ENCODE measurements at places on chromosomes 7 and 10. TPM values are rescaled to one million over a fixed set of nuclear protein-coding genes. Genes with fewer than 3 reads are reported as not detected.
A peak's percentile ranks its signal among the peaks of the same experiment; 100 is the strongest.

Gene C10orf62
- total RNA-seq: not detected

Gene HOXA9
- 30.3 TPM for total RNA-seq

Gene TAS2R16
- total RNA-seq: not detected

Gene XRCC2
- 0.07 TPM for total RNA-seq

Gene TMEM229A
- not detected for total RNA-seq

Gene OR2A1
- not detected for total RNA-seq

Gene PNLIPRP1
- total RNA-seq: not detected

Gene CLRN3
- total RNA-seq: 0.27 TPM

Gene CLEC5A
- not detected for total RNA-seq

GRCh38 chr7:142784096-142784495, 13.3 kb downstream of the PRSS2 start:
- DNase-seq: no peak

DNA sequence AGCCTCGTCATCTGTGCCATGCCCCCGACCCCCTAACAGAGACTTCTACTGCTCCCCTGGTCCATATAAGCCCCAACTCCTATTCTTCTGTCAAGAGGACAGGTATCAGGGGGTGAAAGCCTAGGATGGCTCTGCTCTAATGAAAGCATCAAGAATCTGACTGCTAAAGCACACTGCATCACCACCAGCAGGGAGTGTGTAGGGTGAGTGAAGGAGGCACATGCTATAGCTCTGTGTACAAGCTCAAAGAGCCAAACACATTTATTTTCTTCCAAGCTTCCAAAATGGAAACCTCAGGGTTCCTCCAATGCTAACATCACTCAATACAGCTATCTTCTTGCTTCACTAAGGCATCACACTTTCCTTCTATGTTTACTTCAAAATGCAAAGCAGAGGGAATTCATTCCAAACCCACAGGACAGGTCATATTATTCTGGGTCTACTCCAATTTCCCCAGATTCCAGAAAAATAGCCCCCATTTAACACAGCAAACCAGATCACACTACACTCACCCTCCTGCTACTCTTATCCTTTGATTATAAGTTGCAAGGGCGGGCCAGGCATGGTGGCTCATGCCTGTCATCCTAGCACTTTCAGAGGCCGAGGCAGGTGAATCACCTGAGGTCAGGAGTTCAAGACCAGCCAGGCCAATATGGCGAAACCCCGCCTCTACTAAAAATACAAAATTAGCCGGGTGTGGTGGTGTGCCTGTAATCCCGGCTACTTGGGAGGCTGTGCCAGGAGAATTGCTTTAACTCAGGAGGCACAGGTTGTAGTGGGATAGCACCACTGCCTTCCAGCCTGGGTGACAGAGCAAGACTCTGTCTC, 36.6 kb downstream of the RHEB start:
- no peak for DNase-seq

DNA sequence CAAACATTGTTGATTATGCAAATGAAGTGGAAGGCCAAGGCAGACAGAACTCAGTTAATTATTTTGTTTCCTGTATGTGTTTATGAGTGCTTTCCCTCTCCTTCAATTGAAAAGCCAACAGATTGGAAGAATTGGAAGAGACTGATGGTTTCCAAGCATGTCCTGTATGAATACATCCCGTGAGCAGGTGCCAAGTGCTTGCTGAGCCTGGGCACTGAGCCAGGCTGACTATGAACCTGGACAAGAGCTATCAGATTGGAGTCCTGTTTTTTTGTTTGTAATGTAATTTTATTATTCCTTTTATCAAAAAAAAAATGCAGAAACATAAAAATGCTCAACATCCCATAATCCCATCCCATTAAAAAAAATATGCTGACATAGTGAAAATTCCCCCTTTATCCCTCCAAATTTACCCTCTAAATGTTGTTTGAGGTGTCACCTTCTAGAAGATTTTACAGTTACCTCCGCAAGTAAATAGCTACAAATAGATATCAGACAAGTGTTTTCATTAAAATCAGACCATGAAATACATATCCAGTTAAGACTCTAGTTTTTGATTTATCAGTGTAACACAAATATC, 449.5 kb downstream of the GRID1 start:
- no peak for DNase-seq

GRCh38 chr7:320297-320696, 30.3 kb downstream of the FOXL3 start:
- no peak for DNase-seq

GRCh38 chr10:114402871-114403540, 1.3 kb downstream of the AFAP1L2 start:
- DNase-seq: no peak

DNA sequence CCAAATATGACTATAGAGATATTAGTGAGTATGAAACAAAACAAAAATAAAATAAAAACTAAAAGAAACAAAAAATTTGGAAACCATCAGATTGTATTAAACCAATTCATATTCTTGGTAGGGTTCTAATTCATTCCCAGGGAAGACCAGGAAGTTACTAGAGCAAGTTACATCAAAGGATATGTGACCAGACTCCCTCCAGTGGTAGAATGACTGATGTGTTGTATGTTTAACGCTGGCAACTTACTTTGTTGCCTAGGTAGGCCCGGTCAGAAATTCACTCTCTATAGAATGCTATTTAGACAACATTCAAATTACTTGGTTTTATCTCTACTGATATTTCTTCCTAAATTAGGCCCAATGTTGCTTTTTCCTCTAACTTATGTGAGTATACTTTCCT, 5.2 kb downstream of the PHYHIPL start:
- DNase-seq: no peak

DNA sequence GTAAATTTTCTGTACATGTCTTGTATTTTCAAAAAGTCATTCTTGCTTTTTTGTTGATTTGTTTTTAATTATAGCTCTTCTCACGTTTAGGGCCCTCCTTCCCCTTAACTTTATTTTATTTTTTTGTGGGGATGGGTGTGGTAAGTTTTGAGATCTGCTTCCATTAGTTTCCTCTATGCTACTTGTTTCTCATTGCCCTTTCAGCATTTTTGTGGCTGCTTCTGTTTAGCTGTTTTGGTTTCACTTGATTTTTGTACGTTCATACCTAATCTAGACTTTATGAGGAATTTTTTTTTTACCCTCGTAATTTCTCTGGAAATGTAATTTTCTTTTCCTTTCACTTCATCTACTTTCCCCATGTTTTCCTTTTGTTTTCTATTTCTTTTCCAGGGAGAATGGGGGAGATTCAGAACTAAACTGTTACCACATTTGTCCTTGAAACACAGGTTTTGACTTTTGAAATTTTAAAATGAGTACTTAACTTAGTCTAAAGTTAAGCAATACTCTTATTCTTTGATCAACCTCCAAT, 80.8 kb downstream of the ATRNL1 start:
- no peak for DNase-seq

GRCh38 chr7:2006921-2007381, 225.8 kb downstream of the MAD1L1 start:
- peak; percentile 9 for DNase-seq

DNA sequence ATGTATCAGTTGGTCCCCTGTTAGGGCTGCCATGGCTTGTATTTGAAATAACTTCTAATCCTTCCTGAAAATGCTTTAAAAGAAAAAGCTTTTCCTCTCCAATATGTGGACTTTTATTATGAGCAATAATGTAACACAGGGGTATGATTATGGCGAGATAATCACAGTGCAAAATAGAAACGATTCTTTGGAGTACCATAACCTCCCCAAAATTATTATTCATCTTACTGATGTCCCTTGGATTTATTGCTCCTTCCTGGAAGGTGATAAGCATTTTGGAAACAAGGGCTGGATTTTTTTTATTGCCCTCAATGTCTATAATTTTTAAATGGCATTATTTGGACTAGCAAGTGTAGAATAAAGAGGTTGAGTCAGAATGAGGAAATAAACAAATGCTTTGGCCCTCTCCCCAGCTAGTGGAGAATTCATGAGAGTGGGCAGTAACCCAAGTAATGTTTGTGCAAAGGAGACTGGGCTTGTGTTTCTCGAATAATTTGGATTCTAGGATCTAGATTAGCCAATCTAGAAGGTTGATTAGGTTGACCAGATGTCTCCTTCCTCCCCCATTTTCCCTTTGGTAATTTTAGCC, 403.9 kb upstream of the CELF2 start:
- no peak for DNase-seq

DNA sequence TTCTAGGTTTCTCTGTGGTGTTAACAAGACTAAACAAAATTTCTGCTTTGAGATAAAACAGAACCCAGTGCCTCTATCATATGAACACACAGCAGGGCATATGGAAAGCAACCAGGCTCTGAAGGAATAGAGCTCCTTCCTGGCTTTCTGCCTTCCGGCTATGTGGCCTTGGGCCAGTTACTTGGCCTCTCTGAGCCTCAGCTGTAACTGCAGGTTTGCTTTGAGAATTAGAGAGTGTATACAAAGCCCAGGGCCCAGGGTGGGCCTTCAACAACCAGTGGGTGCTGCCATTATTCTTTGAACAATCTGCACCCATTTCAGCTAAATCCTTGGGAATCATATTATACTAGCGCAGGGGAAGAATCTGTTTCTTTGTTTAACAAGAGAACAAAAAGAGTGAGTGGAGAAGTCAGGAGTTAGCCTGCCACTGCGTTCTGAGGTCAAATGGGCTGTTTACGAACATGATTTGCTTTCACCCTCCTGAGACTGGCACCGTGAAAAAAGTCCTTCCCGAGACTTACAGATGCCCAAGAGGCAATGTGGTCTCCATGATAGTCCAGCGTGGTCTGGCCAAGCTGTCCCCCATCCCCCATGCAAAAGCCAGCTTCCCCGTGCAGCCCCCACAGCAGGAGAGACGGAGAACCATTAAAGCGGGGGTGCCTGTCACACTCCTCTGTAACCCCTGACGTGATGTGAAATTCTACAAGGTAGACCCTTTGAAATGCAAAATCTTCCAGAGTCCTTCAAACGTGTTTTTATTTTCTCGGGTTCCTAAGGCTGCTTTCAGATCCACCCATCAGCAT, 4.9 kb downstream of the FAM53B start:
- DNase-seq: no peak

DNA sequence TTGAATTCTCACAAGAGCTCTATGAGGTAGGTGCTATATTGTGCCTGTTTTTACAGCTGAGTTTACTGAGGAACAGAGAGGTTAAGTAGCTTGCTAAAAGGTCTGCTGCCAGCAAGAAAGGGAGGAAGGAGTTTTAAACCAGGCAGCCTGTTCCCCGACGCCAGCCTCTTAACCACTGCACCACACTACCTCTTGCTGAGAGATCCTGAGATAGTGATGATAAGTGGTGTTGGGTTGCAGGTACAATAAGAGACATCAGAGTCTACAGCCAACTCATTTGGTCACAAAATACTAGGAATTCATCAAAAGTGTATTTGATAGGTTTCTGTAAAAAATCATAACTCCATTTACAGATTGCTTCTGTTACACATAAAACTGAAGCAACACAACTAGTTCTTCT, 8.0 kb downstream of the CCDC71L start:
- no peak for DNase-seq

GRCh38 chr7:21639206-21639868, 96.5 kb downstream of the DNAH11 start:
- no peak for DNase-seq

GRCh38 chr7:87213252-87213651, 6.3 kb downstream of the TMEM243 start:
- DNase-seq: no peak

DNA sequence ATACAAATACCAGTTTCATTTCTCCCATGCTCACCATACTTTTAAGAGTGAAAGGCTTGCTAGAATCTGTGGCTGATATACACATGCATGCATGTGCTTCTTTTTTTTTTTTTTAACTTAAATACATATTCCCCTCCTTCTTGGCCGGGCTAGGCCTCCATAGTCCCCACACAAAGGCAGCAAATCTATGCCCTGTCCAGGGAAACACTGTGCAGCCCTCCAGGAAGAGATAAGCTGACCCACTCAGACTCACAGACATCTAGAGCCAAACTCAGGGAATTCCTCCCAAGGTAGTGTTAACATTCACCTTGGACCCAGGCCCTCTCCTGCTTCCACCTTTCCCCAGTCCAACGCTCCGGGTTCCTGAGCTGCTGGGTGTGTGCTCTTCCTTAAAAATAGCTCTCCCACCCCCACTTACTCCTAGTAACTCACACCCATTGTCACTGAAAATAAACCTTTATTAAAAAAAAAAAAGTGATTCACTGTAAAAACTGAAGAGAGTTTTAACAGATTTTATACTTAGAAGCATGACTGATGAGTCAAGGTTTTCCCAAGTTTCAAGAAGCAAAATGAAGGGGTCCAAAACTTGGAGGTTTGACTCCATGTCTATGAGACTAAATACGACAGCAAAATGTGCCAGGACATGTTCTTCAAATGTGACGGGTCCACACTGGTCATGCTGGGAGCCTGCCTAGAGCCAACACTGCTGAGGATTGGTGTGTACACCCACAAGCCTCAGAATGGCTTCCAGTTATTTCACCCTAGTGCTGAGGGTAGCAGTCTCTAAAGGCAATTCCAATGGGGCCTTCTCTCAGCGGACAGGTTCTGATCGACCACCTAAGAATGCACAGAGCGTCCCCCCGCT, 159.5 kb downstream of the GLI3 start:
- DNase-seq: no peak

GRCh38 chr10:132383101-132383500, 13.9 kb upstream of the PWWP2B start:
- no peak for DNase-seq

DNA sequence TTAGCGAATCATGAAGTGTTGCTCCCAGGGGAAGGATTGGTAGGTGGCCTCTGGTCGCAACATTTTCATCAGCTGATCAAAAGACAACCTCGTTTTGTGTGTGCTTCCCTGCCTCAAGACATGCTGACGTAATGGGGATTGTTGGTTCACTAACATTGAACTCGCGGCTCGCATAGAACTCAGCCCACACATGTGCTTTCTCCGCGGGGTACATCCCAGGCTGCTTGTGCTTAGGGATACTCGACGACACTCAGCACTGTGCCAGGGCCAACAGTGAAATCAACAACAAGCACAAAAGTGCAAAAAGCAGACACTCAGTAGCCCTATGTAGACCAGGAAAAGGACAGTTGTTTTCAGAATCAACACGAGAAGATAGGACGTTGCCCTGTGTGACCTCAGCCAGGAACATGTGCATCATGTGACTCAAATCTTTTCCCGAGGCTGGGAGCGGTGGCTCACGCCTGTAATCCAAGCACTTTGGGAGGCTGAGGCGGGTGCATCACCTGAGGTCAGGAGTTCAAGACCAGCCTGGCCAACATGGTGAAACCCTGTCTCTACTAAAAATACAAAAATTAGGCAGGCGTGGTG, 20.8 kb downstream of the WIPI2 start:
- DNase-seq: no peak

GRCh38 chr10:21184984-21185383, 287.9 kb upstream of the NEBL start:
- no peak for DNase-seq
